Renal cortical epithelial cell (primary cell): ENCODE measurements at places on chromosomes 2 and 18. TPM values are rescaled to one million over a fixed set of nuclear protein-coding genes. Genes with fewer than 3 reads are reported as not detected.

GRCh38 chr2:224362094-224362493 lies 39.8 kb downstream of the FAM124B start:
- DNase-seq: no peak

GRCh38 chr2:241180495-241180894 lies 8.0 kb upstream of the ANO7 start:
- DNase-seq: no peak

GRCh38 chr2:181471226-181471625 lies 14.0 kb downstream of the ITGA4 start:
- DNase-seq: no peak

DNA sequence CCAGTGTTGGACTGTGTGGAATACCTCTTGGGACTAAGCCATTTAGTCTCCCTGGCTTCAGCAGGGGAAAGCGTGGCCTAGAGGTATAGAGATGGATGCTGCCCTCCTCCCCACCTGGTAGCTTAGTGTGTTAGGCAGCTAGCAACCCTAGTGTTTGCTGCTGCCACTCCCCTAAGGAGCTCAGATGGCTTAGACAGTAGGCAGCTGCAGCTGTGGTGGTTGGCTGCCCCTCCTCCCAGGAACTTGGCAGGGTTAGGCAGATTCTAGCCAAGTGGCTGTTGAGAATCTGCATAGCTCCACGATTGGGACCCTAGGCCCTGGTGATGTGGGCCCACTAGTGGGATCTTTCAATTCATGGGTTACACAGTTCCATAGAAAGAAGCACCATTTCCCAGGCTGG lies 550.4 kb upstream of the CHAC2 start:
- DNase-seq: no peak

Gene MFSD6
- 30.2 and 32.3 TPM in 2 replicates for total RNA-seq

Gene HOXD13
- not detected in 2 replicates for total RNA-seq

GRCh38 chr2:191740016-191740419 lies 62.1 kb downstream of the NABP1 start:
- DNase-seq: no peak

Gene RASGRP3
- total RNA-seq: 2.4 and 8.9 TPM in 2 replicates

Gene CD226
- total RNA-seq: 0.25 TPM in 1 of 2 replicates, not detected in the other

Gene DNAJC10
- total RNA-seq: 202 and 254 TPM in 2 replicates

DNA sequence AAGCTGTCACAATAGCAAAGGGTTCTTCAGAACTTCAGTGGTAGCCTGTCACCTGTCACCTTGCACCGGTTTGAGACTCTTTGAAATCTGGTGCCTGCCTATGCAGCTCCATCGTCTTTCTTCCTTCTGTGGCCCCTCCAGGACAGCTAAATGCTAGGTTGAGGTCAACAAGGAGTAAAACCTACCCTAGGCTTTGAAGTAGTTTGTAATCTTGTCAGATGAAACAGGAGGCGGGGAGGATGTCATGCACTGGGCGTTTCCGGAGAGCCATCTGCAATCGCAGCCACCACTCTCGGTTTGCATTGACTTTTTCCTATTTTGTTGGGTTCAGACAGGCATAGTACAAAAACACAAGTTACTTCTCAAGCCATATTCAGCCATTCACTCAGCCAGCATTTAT lies 116.7 kb downstream of the LPIN1 start:
- no peak for DNase-seq

DNA sequence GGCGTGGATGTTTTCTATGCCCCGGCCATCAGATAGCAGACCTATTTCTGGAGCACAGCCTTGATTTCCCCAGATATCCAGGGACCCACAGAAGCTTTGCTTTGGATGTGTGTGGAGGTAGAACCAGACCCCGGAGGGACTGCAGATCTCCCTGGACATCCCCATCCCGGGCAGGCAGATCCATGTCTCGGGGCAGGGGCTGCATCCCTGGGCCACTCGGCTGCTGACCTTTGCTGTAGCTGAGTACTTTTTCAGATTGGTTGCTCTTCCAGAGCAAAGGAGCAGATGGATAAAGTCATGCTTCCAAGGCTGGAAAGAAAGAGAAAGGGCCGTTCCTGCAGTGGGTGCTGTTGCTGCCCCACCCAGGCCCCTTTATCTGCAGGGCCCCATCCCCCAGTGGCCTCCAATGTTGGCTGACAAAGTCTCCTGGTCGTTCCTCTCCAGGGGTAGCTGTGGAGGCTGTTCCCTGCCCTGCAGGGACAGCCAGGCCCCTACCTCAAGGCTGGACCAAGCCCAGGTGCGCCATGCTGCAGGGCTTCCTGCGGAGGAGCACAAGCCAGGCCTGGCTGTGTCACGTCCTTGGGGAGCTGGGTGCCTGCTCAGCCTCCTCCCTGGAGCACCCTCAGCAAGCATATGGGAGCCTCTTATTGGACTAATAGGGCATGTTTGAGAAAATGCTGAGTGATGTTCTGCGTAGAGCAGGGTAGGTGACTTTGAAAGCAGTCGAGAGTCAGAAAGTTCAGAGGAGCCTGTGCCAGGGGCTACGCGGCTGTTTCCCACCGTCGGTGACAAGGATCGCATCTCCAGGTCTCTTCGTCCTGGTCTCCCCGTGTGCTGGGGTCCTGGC lies 68.4 kb downstream of the TPO start:
- DNase-seq: no peak

Gene KLHL14
- 0.87 and 10.8 TPM in 2 replicates for total RNA-seq

- no peak for DNase-seq
Observed at GRCh38 chr2:3277050-3277747, 100.4 kb downstream of the EIPR1 start.

DNA sequence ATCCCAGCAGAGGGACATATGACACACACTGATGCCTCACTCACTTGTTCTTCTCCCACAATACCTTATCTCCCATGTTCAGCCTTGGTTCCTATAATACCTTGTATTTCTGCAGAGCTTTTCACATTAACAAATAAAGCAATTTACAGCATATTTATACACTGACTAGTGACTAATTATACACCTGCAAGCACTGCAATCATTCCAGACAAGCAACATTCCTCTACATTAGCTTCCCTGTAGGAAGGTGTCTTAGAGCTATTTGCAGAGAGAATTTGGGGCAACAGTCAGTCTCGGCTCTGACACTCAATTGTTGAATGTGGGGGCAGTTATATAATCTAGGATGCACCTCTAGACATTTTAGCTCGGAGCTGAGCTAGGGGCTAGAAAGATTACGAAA lies 9.5 kb upstream of the INSIG2 start:
- DNase-seq: no peak

DNA sequence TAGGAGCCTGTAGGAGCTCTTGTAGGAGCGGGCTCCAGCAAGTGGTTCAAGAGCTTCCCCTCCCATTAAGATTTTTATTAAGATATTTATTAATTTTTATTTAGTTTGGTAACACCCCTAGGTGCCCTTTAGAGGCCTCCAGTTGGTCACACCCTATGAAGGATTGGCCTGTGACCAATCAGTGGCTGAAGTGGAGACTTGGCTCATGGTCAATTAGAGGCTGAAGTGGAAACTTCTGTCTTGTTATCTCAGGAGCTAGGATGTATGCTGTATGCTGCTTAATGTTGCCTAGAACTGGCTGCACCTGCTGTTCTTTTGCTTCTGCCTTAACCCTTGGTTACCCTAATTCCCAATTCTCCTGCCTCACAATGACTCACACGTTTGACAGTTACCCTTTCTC lies 48.7 kb downstream of the DHRS9 start:
- DNase-seq: no peak

DNA sequence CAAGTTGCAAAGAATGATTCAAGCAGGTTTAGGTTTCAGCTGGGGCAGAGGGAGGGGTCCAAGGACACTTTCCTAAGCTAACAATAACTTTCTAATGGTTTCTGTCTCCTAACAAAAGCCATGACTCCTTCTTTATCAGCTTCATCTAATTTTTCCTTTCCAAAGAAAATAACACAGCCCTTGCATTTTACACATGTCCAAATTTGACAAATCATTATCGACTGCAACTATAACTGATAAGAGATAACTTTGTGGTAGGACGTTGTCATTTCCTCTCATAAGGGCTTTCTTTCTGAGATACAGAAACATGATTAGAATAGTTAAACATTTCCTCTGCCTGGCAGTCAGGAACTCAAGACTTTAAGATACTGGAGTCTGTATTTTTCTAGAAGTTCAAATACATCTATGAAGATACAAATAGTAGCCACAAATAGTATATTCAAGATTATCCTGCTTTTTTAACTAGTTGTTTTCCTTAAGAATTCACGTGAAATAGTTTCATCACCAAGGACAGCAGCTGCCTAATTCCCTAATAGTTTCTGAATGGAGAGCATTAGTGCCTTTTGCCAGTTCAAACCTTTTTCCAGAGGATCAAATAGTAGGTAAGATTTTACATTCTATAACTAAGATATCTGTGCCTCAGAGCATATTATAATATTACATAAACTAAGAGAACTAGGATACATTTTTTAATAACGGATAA lies 263.2 kb downstream of the EXOC6B start:
- DNase-seq: no peak

- DNase-seq: no peak
Observed at GRCh38 chr18:65768120-65768778, 17.4 kb downstream of the CDH7 start.

GRCh38 chr2:96264656-96265348 lies 995 bp downstream of the TMEM127 start:
- no peak for DNase-seq

DNA sequence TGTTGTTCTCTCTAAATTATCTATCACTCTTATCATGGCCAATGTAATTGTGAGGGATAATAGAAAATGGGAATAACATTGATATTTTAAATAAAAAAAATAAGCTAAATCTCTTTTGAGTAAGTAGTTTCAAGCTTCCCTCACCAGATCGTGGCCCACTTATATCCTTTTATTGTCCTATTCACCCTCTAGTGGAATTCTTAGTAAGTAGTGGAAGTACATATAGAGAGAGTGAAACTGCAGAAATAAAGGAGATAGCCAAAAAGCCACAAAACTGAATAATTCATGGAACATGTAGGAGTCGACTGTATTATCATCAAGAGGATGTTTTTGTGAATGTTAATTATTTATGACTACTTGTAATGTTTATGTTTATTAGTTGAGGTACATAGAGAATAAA lies 66.1 kb upstream of the DTNA start:
- DNase-seq: no peak

Gene KLHL41
- 0.35 TPM in 1 of 2 replicates, not detected in the other for total RNA-seq

GRCh38 chr2:3115301-3116042 lies 262.1 kb downstream of the EIPR1 start:
- no peak for DNase-seq

- no peak for DNase-seq
Observed at GRCh38 chr2:25256488-25256875, 85.2 kb downstream of the DNMT3A start.

DNA sequence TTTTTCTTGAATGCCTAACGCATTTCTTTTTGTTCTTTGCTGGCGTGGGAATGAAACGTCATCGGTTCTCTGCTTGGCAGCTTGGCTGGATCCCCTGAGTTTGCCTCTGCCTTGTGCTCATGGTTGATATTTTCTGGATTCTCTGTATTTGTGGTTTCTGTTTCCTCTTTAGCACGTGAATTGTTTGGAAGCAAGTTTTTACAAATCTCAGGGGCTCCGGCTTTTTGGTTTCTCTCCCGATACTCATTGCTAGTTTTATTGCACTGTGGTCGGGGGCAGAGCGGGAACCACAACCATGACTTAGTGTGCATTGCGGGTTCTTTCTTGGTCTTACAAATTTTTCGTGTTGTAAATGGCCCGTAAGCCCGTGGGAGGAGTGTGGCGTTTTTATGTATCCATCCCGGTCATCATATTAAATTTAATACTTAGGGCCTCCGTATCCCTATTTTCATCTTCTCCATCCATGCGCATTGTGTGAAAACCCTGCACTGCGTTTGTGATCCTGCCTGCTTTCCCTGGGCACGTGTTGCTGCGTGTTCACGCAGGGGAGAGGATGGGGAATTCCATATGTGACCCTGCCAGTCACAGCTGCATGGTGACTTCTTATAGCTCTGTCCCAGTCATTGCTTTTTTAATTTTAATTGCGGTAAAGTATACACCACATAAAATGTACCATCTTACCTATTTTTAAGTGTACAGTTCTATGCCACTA lies 9.4 kb downstream of the RAMP1 start:
- DNase-seq: no peak

Gene IL1B
- total RNA-seq: 0.35 and 4.5 TPM in 2 replicates

DNA sequence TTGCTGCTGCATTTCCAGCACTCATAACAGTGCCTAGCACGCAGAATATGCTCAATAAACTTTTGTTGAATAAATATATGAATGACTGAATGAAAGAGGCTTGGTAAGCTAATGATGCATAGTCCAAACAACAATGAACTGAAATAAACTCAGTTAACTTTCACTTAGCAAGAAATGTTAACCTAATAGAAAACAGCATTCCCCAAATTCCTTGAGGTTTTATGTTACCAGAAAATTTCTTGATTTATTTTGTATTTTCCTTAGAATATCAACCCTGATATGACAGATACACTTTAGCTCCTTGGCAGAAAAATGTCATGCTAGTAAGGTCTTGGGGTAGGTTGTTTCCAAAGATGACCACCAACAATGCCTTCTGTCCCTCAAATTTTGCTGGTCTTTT lies 217.4 kb downstream of the KCNE4 start:
- DNase-seq: peak; percentile 32

DNA sequence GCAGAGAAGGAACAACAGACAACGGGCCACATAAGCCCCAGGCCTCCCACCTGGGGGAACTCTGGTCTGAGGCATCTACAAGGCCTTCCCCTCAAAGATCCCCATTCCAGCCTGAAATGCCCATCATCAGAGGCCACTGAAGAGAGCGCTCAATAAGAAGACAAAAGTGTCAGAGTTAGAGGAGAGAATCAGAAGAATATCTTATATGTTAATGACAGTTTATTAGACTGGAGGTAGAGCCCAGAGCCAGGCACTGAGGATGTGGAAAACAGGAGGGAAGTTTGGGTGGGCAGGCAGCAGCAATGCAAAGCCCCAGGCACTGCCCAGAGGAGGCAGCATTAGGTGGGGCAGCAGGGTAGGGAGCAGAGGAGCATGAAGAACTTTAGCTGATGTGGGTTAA lies 2.9 kb upstream of the CTIF start:
- no peak for DNase-seq

DNA sequence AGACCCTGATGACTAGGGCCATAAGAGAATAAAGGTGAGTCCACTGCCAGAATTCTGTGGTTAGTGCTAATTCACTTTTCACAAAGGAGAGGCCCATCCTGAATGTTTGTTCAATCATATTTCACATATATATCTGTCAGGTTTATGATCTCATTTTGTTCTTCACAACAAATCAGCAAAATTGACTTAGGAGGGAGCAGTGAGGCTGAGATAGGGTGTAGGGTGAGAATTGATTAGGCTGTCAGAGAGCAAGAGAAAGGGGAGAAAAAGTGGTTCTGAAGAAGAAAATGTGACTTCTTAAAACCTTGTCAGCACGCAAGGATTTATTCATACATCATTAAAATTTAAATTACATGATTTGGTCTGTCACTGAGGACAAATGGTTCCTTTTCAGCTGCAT lies 117.7 kb downstream of the FHOD3 start:
- DNase-seq: no peak

Gene TMEM214
- 16.8 and 29.3 TPM in 2 replicates for total RNA-seq

DNA sequence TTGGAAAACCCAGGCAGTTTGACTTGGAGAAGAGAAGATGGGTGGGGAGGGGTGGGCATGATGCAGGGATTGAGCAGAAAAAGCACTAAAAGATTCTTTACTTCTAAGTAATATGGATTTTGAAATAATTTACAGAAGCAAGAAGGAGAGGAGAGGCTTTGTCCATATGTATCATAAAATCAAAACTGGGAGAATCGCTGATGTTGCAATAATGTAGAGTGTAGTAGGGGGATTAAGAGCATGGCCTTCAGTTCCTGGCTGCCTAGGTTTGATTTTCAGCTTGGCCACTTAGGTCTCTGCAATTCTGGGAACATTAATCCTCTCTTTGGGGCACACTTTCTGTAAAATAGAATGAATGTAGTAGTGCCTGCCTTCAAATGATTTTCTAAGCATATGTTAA lies 1760.4 kb upstream of the CELF4 start:
- DNase-seq: no peak

- DNase-seq: peak; percentile 13
Observed at GRCh38 chr2:202237787-202238233, 587 bp downstream of the SUMO1 start.
